ENCODE measurements at places on chromosomes 6 and 20. TPM values are rescaled to one million over a fixed set of nuclear protein-coding genes. Genes with fewer than 3 reads are reported as not detected.

Gene C6orf52
- polyA plus RNA-seq = 6.8 TPM

Gene POU3F2
- not detected for polyA plus RNA-seq

Gene ADGRB3
- 0.83 TPM for polyA plus RNA-seq

Gene ADGRF4
- 6.6 TPM for polyA plus RNA-seq

Gene ABHD16B
- 0.95 TPM for polyA plus RNA-seq

Gene CST7
- polyA plus RNA-seq = not detected

Gene ELOVL2
- polyA plus RNA-seq = 13.9 TPM

Gene FYN
- polyA plus RNA-seq = 63.7 TPM

Gene FABP7
- not detected for polyA plus RNA-seq

Gene FAM217B
- polyA plus RNA-seq = 15.2 TPM

Gene PTCHD4
- polyA plus RNA-seq = 1.3 TPM

Gene TFB1M
- 10.3 TPM for polyA plus RNA-seq

Gene FOXF2
- polyA plus RNA-seq = 24.9 TPM

All from hepatocyte (in vitro differentiated cells).